ENCODE measurements at places on chromosomes 12 and 14. TPM values are rescaled to one million over a fixed set of nuclear protein-coding genes. Genes with fewer than 3 reads are reported as not detected.
A peak's percentile ranks its signal among the peaks of the same experiment; 100 is the strongest.

AKAP6 gene
- total RNA-seq = 16.0 TPM

CDCA3 gene
- total RNA-seq = 5.9 TPM

ABCD2 gene
- total RNA-seq = 0.12 TPM

A2M gene
- total RNA-seq = 467 TPM

MYH6 gene
- not detected for total RNA-seq

LRTM2 gene
- not detected for total RNA-seq

TCL1A gene
- total RNA-seq = not detected

TAS2R46 gene
- total RNA-seq = 1.7 TPM

CPNE6 gene
- total RNA-seq = not detected

KLRC2 gene
- total RNA-seq = 6.3 TPM

INHBC gene
- not detected for total RNA-seq

SLC39A2 gene
- total RNA-seq = 18.5 TPM

RCOR1 gene
- 56.9 TPM for total RNA-seq

DPPA3 gene
- total RNA-seq = not detected

P2RX2 gene
- not detected for total RNA-seq

EMP1 gene
- total RNA-seq = 2,742 TPM

GALNT9 gene
- total RNA-seq = not detected

PTGER2 gene
- total RNA-seq = 0.31 TPM

CLEC4E gene
- 0.19 TPM for total RNA-seq

OR4E2 gene
- not detected for total RNA-seq

CCDC38 gene
- total RNA-seq = not detected

- no peak for DNase-seq
Measured at GRCh38 chr12:115103884-115104883, 420.2 kb upstream of the TBX3 start.

- no peak for DNase-seq
Measured at GRCh38 chr12:14263742-14264141, 101.7 kb upstream of the ATF7IP start.

- DNase-seq = no peak
Measured at GRCh38 chr14:95218472-95219193, 61.3 kb upstream of the DICER1 start.

DNA sequence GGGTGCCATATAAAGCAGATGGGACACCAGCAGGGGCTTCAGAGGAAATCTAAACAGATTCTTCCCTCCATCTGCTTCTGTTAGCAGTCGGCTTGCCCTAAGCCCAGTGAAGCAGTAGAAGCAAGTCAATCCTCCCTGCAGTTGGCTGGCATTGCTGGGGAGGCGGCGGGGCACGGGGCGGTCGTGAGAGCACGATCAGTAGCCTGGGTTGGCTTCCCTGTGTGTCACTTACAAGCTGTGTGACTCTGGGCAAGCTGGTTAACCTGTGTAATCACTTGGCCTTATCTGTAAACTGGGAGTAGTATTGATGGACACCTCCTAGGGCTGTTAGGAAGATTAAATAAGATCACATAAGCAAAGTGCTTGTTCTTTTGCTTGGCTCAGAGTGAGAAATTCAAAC is 19.4 kb downstream of the MYRFL start:
- no peak for DNase-seq

GRCh38 chr14:94227029-94227428 is 52.9 kb downstream of the PPP4R4 start:
- DNase-seq = no peak

- no peak for DNase-seq
Measured at GRCh38 chr12:14780859-14781258, 22.4 kb downstream of the WBP11 start.

DNA sequence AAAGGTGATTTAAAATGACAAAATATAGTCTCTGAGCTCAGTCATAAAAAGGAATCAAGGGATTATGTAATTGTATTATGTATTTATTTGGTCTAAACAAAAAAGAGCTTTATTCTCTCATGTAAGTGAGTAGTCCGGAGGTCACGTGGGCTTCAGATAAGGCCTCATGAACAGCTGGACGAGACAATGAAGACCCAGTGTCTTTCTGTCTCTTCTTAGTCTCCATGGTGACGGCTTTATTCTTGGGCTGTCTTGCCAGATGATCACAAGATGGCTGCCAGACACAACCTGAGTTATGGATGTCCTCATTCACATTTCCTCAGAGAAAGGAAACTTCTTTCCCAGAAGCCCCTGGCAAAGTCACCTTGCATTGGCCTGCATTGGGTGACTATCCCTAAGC is 98.6 kb downstream of the ARF6 start:
- DNase-seq = no peak

DNA sequence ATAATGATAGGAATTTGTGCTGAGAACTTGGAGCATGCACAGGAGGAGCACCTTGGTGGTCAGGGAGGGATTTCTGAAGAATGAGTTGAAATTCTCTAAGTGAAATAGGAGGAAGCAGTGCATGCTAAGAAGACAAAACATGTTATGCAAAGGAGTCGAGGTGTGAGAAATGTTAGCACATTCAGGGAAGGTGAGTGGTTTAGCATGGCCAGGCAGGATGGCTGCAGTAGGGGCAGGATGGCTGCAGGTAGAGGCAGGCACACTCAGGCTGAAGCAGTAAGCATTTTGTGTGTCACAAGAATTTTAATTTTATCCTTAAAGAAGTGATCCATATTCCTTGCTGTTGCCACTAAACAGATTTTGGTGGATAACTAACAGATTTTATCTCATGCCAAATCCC is 46.3 kb downstream of the CATSPERB start:
- no peak for DNase-seq

- no peak for DNase-seq
Measured at GRCh38 chr14:52395728-52396127, 81.6 kb downstream of the PTGER2 start.

GRCh38 chr12:11624116-11624515 is 25.4 kb upstream of the ETV6 start:
- no peak for DNase-seq

DNA sequence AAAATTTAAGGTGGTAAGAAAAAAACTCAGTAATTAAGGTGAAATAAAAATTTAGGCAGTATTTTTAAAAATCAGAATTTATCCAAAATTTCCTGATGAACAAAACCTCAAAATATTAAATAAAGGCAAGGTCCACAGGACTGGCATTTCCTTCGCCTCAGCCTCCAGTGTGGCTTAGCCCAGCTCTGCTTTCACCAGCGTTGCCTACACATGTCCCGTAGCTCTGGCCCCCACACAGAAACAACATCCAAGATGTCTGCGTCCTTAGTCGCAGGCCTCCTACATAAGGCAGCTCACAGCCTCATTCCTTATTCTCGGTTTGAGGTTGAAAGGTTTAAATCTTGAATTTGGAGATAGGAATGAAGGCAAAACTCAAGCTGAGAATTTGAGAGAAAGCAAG is 274.3 kb downstream of the SYT1 start:
- DNase-seq = no peak

GRCh38 chr12:68080577-68080976 is 79.0 kb downstream of the IFNG start:
- DNase-seq = no peak

GRCh38 chr12:116498471-116498870 is 60.7 kb upstream of the MAP1LC3B2 start:
- DNase-seq = no peak

- no peak for DNase-seq
Measured at GRCh38 chr12:92337128-92337527, 191.5 kb upstream of the BTG1 start.

DNA sequence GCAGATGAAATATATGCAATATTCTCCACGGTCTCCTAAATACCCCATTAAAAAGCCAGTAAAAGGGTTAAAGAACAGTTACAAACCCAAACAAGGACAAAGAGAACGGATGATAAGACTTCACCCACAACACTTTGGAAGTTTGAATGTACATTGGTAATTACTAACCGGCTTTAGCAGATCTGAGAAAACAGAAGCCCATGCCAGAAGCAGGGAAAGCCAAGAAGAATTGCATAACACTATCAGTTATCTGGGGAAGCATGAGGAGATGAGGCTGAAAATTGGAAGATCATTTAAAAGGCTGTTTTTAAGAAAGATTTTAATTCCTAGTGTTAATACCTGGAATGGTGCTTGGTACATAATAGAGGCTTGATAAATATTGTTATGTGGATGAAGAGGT is 55.6 kb upstream of the MYBPC1 start:
- DNase-seq = no peak

- no peak for DNase-seq
Measured at GRCh38 chr12:101597164-101597563, 2.4 kb downstream of the MYBPC1 start.

DNA sequence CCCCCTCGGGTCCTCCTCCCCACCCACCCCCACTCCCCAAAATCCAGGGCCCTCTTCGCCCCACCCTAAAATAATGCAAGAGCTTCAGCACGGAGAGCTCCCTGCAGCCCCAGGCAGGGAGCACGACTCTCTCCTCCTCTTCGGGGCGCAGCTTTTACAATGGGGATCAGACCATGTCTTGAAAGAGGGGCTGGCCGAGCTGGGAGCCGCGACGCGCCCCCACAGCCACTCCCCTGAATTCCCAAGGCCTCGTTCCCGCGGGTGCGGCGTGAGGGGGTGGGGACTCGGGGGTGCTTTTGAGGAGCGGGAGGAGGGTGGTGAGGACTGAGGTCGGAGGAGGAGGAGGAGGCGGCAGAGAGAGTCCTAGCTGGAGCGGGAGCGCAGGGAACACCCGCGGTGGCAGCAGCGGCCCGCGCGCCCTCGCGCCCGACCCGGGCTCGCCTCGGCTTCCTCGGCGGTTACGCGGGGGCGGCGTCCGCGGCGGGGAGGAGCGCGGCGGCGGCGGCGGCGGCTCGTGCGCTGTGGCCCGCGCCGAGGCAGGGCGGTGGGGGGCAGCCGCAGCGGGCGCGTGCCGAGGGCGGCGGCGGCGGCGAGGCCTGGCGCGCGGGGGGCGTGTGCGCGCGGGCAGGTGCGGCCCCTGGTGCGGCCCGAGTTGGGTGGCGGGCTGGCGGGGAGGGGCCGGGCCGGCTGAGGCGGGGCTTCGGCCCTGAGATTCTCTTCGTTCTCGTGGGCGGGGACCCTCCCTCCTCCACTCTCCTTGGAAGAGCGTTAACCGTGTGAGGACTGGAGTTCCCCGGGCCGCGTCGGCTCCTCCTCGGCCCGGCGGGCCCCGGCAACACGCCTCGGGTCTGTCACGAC is at the start of gene ANKS1B:
Gene ANKS1B, minus strand, starts transcription at position 666 of the 858 bp plus-strand sequence. CDS start 699 bp downstream, outside the sequence.
- DNase-seq = no peak

GRCh38 chr12:120625557-120626419 is 14.6 kb upstream of the CABP1 start:
- no peak for DNase-seq

DNA sequence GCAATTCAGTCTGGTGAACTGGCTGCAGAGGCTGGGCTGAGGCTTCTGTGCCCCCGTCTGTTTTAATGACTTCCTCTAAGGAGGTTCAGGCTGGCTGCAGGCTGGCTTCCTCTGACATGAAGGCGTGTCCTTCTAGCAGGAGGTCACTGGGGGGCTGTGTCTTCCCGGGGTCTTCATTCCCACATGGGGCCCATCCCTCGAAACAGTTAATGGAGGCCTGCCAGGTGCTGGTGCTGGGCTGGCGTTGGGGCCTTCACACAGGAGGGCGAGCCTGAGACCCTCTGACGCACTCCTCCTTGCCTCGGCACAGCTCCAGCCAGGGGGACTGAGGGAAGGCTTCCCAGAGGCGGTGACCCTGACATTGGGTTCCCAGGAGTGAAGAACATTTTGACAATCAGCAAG is 57.7 kb upstream of the DLK1 start:
- no peak for DNase-seq

DNA sequence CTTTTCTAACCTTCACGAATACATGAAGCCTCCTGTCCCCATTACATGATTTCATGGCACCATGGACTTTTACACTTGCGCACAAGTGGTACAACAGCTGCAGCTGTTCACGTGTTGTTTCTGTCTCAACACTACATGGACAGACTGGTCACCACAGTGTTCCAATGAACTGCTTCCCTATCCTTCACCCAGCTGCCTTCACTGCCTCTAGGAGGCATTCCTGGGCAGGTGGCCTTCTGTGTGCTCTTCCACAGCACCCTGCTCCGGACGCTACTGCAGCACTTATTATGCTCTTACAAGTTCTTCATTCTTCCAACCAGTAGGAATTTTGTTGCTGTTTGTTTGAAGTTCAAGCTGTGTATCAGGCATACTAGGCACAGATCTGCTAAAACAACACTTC is 1.5 kb downstream of the MTERF2 start:
- no peak for DNase-seq

GRCh38 chr12:94143438-94143837 is 4.9 kb upstream of the PLXNC1 start:
- no peak for DNase-seq

- no peak for DNase-seq
Measured at GRCh38 chr12:89884952-89885351, 176.3 kb upstream of the ATP2B1 start.

- no peak for DNase-seq
Measured at GRCh38 chr12:81207173-81207572, 129.3 kb downstream of the ACSS3 start.

GRCh38 chr12:108563136-108563803 is 874 bp downstream of the ISCU start:
- DNase-seq = peak; percentile 44

DNA sequence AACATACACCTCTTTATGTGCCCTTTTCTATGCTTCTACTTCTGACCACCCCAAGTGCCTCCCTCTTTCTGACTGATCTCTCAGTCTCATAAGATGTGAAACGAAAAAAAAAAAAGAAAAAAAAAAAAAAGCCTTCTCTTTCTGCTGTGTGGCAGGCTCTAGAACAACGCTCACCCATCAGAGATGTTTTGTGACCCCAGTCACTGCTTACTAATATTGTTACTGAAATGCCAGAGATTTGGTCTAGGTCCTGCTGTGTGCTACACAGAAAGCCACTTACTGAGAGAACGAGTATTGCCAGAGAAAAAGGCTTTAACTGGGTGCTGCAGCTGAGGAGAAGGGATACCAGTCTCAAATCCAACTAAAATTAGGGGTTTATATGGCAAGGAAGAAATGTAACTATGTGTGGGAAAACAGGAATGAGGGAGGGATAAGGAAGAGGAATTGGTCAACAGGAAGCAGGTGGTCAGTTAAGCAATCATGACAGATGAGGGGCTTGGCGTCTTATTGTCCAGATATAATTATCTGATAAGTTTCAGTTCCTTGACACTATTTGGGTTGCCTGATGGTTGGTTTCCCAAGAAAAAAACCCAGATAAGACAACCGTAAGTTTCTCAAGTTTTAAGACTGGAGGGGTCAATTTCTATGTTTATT is 149.0 kb downstream of the NAV3 start:
- no peak for DNase-seq

DNA sequence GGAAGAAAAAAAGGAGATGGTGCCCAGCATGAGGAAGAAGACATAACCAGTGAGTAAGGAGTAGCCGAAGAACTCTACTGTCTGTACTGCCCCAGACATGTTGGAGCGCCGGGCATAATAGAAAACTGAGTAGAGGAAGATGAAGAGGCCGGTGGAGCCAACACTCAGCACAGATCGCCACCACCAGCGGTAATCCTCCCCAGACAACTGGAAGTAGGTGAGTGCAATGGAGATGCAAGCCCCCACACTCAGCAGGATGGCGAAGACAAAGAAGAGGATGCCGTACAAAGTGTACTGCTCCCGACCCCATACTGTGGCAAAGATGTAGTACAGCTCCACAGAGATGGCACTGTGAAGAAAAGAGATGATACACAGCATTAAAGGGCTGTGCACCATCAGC is 844 bp upstream of the IPO4 start:
- DNase-seq = no peak

- no peak for DNase-seq
Measured at GRCh38 chr14:55607386-55607785, 27.4 kb downstream of the KTN1 start.

All from esophagus squamous epithelium (tissue), 5 donors.